Stimulated activated CD8-positive, alpha-beta memory T cell treated with anti-CD3 and anti-CD28 coated beads, Interleukin-4, amount 100 ng/mL, for 4 hours (primary cell): ENCODE measurements at places on chromosomes 2 and 18.

GRCh38 chr2:116692988-116693387 lies 1121.5 kb upstream of the DDX18 start:
- DNase-seq: no peak

DNA sequence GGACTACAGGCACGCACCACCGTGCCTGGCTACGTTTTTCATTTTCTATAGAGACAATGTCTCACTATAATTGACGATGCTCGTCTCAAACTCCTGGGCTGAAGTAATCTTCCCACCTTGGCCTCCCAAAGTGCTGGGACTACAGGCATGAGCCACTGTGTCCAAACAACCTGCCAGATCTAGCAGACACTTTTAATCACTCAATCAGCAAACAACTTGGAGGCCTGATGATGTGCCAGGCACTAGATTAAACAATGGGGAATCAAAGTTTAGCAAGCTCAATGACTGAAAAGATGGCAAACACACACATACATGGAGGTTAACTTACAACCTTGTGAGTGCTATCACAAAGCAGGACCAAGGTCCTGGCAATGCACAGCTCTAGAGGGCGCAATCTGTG lies 29.8 kb upstream of the RMP24 start:
- no peak for DNase-seq

GRCh38 chr2:75157435-75157834 lies 41.9 kb downstream of the TACR1 start:
- DNase-seq: no peak

- no peak for DNase-seq
These were observed 4.4 kb downstream of the ACTR3 start for GRCh38 chr2:113894156-113894743.

GRCh38 chr2:186126181-186126580 lies 359.9 kb upstream of the ZC3H15 start:
- no peak for DNase-seq

DNA sequence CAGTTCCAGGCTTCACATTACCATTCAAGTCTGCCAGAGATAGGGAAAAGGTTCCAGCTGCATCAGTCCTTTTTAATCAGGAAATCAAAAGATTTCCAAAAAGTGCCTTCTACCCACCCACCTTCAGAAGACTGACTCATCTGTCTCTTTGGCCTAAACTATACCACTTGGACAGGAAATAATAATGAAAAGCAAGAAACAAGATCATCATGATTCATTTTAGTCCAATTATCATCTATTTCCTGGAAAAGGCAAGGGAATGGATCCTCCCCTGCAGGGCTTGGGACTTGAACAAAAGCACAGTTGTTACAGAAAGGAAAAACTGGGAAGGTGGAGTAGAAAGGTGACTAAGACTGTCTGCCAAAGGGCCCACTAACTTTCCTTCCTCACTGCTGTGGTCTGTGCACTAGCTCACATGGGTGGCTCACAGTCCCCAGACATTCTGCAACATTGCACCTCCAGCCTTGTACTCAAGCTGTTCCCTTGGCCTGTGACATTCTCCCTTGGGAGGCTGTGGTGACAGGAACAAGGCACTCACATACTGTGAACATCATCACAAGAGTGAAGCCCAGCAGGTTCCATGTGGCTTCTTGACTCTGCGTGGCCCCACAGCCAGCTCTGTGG lies 75.3 kb downstream of the VSNL1 start:
- DNase-seq: no peak

DNA sequence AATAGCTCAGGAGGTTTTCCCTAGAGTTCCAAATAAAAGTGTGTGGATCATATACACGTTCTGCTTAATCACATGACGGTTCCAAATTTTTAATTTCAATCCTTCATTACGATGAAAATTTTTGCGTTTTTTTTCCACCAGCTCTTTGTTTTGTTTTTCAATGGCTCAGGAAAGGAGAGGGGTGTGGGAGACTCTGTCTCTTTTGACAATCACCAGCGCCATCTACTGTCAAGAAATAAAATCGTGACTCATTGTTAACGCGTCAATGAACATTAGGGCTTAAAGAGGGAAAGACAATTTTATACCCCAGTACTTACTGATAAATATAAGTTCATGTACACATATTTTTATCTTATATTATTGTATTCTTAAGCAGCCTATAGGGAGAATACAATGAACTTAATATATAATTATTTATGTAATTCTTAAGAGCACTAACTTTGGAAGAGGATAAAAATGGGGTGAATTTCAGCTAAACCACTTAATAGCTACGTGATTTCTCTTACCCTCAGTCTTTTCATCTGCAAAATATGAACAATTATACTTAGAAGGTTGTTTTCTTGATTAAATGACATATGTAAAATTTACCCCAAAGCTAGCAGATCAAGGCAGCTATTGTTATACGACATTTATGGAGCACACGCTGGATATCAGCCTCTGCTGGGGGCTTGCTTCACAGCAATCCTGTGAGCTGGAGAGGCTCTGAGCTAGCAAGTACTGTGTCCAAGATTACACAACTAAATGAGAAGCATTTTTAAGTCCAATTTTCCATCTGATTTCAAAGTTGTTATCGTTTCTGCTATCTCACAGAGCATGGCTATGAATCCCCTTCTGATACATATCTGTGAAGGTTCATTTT lies 47.4 kb upstream of the RMDN2 start:
- no peak for DNase-seq

- DNase-seq: no peak
These were observed 6.3 kb downstream of the CFLAR start for GRCh38 chr2:201122276-201122675.

GRCh38 chr2:202267495-202267894 lies 1.9 kb downstream of the NOP58 start:
- no peak for DNase-seq

DNA sequence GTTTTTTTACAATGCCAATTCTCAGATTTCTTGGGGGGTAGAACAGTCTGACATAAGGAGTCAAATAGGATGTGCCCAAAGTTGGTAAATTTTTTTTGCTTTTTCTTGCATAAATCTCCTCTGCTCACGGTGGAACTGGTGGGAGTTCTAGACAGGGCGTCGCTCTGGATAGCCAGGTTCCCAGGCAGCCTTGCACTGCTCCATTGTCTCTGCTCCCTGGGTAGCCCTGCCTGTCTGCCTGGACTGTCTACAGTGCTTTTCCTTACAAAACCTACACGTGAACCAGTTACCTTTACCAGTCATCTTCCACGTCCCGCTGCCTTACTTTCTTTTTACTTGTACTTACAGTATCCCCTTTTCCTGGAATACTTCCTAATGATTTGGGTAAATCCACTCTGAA lies 117.1 kb downstream of the ZNF407 start:
- no peak for DNase-seq

- DNase-seq: no peak
These were observed 5.5 kb upstream of the HNRNPA3 start for GRCh38 chr2:177207101-177207500.

GRCh38 chr2:177666408-177666807 lies 273.8 kb downstream of the AGPS start:
- no peak for DNase-seq
